ENCODE measurements at places on chromosomes 16 and 17.
A peak's percentile ranks its signal among the peaks of the same experiment; 100 is the strongest.

GRCh38 chr17:21371511-21372081 lies 4.6 kb upstream of the KCNJ12 start:
- no peak for ATAC-seq

DNA sequence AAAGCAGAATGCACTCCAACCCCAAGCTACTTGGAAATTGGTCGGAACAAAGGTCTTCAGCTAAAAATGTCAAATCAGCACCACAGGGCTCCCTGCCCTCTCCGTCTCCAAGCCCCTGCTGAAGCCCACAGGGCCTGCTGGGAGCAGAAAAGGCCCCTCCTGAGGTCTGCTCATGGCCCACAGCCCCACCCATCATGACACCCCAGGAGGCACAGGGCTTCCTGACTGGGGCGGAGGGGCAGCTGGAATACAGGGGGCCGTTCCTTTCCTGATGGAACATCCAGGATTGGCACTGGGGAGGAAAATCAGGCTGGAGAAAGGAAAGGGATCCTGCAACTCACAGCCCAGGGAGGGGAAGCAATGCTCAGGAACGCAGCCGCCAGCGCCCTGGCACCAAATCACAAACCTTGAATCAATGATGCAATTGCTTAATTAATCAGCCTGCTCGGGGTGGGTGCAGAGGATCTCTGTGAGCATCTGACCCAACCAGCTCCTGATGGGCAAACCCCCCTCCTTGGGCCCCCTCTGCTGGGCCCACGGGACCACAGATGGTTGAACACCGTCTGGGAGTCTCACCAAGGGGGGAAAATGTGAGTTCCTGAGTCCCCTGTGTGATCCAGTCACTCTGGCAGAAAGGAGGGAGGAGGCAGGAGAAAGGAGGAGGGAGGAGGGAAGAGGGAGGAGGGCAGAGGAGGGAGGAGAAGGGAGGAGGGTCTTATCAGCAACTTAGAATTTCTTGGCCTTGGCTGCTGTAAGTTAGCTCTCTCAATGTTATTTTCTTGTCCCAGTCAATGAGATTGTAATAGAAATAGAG lies 155.5 kb downstream of the ZNF423 start:
- ATAC-seq: peak; percentile 49

- no peak for ATAC-seq
Measured at GRCh38 chr17:9386401-9386800, 189.2 kb downstream of the STX8 start.

DNA sequence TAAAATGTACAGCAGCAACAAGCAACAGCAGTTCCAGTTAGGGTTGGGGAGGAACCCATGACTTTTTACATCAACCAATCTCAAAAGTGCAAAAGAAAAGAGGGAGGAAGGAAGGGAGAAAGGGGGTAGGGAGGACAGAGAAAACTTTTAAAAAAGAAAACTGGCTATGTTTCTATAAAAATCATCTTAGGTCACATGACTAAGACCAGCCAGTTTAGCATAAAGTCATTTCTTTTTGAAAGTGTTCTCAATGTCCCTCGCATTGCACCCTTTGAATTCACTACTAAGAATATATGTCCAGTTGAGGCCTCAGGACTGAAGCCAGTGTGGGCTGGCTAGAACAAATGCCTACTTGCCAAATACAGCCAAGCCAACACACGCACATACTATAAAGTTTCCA lies 28.9 kb downstream of the DCUN1D3 start:
- ATAC-seq: no peak

DNA sequence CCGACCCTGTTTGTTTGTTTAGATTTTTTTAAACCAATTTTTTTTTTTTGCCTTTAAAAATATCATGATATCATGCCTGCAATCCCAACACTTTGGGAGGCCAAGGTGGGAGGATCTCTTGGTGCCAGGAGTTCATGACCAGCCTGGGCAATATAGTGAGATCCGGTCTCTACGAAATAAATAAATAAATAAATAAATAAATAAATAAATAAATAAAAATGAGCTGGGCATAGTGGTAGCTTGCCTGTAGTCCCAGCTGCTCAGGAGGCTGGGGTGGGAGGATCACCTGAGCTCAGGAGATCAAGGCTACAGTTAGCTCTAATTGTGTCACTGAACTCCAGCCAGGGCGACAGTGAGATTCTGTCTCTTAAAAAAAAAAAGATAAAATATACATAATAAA lies 8.1 kb upstream of the IGF2BP1 start:
- ATAC-seq: no peak

GRCh38 chr17:44913676-44914075 lies 1.6 kb downstream of the GFAP start:
- ATAC-seq: no peak

- ATAC-seq: no peak
Measured at GRCh38 chr16:69520413-69520799, 45.4 kb upstream of the NFAT5 start.

DNA sequence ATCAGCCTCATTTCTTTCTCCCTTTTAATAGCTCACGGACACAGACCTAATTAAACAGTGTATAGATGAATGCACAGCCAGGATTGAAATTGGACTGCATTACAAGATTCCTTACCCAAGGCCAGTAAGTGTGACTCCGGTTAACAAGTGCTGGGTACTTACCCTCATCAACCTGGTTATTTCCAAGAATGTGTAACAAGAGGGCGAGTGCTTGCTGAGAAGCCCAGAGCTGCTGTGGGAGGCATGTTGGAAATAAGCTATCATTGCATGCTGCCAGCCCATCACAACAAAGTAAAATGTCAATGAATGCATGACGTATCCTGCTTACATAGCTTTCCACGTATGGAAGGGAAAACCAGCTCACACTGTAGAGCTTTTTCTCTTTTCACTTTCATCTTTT lies 19.5 kb downstream of the LYRM1 start:
- no peak for ATAC-seq

DNA sequence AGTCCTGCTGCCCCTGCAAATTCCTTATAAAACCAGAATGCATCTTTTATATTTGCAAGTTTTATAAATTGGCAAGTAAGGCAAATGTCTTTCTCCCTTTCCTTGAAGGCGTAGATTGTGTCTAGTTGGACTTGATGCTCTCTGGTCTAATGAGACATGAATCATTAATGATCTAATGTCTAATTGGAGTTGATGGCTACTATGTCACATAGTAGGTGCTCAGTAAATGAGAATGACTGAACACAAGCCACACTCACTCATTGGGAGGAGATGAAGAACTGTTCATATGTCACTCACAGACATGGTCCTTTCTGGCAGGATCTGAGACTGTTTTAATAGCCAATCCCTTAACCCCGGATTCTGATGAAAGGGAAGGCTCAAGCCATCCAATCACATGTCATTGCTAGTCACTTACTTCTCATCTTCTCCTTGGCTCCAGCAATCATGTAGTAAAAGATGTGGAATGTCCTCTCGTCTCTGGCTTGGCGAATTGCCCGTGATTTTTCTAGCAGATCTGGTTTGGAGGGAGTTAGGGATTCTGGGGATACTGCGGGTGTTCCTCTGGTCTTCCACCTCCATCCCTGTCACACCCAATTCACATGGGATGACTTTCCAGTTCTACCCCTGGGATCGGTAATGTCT lies 81.0 kb downstream of the MYH11 start:
- no peak for ATAC-seq

GRCh38 chr16:66304961-66305360 lies 61.5 kb upstream of the CDH5 start:
- ATAC-seq: no peak

DNA sequence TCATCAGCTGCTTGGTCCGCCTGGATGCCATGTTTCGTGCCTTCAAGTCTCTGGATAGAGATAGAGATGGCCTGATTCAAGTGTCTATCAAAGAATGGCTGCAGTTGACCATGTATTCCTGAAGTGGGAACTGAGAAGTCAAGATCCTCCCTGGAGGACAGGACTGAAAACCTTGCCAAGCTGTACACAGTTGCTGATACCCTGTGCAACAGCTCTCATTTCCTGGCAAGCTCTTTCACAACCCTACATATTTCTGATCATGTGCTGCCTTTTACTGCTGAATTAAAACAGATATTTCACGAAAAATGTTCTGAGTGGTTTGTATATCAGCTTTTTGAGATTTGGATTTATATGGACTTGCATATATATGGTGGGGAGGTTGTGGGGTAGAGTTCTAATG lies 898 bp downstream of the CAPNS2 start:
- ATAC-seq: no peak

DNA sequence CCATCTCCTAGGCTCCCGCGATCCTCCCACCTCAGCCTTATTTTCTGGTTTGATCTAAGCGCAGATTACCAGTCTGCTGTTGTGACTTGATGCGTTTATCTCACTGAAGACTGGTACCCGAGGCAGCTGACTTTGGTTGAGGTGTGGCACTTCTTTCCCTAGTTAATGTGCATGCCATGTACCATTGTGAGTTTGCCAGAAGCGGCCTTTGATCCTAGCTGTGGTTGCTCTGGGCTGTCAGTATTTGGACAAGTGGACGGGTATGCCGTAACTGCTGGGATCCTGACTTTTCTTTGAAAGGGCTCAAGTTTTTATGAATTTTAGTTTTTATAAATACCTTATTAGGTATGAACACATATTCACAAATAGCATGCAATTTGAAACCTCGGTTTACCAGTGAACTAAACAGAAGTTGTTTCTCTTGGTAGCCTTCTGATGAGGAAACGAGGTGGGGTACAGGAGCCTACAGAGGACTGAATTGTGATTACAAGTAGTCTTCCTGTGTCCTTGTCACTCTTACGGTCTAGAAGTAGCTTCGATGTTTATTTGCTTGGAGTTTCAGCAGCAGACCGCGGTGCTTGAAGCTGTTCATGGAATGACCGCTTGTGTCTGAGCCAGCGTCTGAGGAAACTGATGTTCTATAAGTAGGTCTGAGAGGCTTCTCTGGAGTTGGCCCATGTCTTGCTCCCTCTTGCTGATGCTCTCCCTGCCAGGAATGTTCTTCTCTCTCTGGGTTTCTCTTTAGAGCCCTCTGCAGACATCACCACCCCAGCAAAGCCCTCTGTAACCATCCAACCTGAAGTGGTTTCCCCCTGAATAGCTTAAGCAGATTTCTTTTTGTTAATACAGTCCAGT lies 40.0 kb downstream of the SEC14L1 start:
- no peak for ATAC-seq

- ATAC-seq: no peak
Measured at GRCh38 chr16:48829336-48830310, 219.6 kb upstream of the N4BP1 start.

DNA sequence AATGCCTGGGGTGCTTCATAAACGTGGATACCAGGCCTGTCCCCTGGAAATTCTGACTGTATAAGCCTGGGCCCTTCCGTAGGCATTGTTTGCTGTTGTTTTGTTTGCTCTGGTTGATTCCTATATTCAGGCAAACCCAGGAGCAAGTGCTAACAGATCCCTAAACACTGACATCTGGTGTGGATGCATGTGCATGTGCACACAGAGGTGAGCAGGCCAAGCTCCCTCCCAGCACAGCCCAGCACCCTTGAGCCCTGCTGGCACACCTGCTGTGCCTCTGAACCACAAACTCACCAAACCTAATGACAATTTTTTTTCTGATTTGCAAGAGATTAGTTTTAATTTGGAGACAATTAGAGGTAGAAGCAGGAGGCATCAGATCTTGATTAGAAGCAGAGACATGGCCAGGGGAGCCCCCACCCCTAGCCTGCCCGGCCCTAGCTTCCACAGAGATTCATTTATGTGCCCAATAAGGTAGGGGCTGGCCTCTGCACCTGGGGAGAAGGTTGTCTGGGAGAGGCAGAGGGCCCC lies 40.4 kb downstream of the TMEM132E start:
- ATAC-seq: no peak

- ATAC-seq: no peak
Measured at GRCh38 chr16:54655121-54655590, 275.5 kb upstream of the IRX5 start.

DNA sequence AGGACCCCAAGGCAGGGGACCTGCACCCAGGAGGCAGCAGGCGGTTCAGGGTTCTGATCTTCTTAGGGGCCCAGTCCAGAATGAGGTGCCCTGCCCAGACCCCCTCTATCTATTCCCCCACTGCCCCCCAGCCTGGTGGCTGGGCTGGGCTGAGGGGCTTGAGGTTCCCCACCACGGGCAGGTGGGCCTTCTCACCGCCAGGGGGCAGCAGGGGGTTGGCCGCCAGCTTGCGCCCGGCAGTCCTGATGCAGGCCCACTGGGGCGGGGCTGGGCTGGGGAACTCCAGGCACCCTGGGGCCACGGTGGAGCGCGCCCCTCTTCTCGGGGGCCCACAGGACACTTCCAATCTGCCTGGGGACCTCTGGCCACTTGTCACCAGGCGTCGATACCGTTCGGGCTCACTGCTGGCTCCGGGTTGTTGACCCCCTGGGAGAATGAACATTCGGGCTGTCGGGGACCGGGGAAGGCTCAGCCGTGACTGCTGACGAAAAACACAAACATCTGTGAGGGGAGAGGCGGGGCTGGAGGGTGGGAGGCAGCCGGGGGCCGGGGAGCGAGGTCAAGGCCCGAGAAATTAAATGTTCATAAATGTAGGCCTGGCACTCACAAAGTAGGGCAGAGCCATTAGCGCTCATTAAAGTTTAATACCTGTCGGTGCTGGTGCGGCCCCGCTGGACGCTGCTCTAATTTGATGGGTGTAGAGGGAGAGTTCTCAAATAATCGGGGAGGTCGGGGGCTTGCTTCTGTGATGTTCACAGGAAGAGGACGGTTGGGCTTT lies 219.3 kb upstream of the GSE1 start:
- ATAC-seq: no peak

GRCh38 chr17:50793007-50793406 lies 25.7 kb upstream of the ANKRD40CL start:
- no peak for ATAC-seq

DNA sequence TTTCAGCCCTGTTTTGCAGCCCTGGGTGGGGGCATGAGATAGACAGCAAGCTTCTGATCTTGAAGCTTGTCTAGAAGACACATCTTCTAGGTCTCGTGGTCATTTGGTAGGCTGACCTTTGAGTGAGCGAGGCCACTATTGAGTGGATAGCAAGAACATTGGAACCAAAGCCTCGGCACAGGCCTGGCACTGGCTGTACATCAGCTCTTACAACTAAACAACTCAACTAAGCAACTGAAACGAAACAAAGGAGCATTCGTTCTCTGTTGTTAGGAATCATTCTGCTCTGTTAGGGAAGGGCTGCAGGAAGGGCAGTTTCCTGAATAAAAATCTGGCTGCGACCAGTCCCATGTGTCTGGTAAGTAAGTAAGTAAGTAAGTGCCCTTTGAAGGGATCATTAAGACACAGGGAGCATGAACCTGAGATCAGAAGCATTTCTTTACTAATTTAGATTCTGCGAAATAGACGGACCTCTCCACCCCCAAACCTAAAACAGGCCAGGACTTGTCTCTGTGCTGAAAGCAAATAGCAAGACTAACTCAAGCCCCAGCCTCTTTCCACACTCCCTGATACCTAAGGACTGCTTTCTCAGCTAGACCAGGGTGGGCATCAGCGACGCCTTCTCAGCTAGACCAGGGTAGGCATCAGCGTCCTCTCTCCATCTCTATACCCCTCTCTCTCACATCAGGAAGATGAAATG lies 22.7 kb downstream of the CYB561 start:
- ATAC-seq: no peak

GRCh38 chr16:82598771-82599170 lies 28.0 kb upstream of the CDH13 start:
- no peak for ATAC-seq

GRCh38 chr17:10756185-10756584 lies 26.4 kb upstream of the TMEM220 start:
- ATAC-seq: no peak

GRCh38 chr16:77113835-77114234 lies 77.2 kb upstream of the MON1B start:
- ATAC-seq: no peak

- ATAC-seq: no peak
Measured at GRCh38 chr17:74119049-74119580, 84.4 kb upstream of the RPL38 start.

Data from gastroesophageal sphincter (tissue), 4 donors.